ENCODE measurements at places on chromosomes 13 and 19. TPM values are rescaled to one million over a fixed set of nuclear protein-coding genes. Genes with fewer than 3 reads are reported as not detected.

The ZNF98 gene
- not detected for total RNA-seq

The ZNF541 gene
- total RNA-seq = not detected

The GRIN2D gene
- 2.4 TPM for total RNA-seq

The ZNF813 gene
- total RNA-seq = 2.4 TPM

The GPR12 gene
- total RNA-seq = not detected

The RASGRP4 gene
- total RNA-seq = not detected

The PRODH2 gene
- not detected for total RNA-seq

The TPRX2 gene
- not detected for total RNA-seq

The ONECUT3 gene
- total RNA-seq = not detected

The CPT1C gene
- 30.7 TPM for total RNA-seq

The KCNN1 gene
- total RNA-seq = 0.31 TPM

The TMC4 gene
- 3.2 TPM for total RNA-seq

The SIRT6 gene
- 21.9 TPM for total RNA-seq

The GPC5 gene
- 0.90 TPM for total RNA-seq

The SACS gene
- total RNA-seq = 87.9 TPM

The TSHZ3 gene
- 15.3 TPM for total RNA-seq

All from chondrocyte (in vitro differentiated cells).